ENCODE measurements at places on chromosomes 4 and X.

- DNase-seq = no peak
These were observed 663.2 kb upstream of the INTU start for GRCh38 chr4:126969360-126970235.

DNA sequence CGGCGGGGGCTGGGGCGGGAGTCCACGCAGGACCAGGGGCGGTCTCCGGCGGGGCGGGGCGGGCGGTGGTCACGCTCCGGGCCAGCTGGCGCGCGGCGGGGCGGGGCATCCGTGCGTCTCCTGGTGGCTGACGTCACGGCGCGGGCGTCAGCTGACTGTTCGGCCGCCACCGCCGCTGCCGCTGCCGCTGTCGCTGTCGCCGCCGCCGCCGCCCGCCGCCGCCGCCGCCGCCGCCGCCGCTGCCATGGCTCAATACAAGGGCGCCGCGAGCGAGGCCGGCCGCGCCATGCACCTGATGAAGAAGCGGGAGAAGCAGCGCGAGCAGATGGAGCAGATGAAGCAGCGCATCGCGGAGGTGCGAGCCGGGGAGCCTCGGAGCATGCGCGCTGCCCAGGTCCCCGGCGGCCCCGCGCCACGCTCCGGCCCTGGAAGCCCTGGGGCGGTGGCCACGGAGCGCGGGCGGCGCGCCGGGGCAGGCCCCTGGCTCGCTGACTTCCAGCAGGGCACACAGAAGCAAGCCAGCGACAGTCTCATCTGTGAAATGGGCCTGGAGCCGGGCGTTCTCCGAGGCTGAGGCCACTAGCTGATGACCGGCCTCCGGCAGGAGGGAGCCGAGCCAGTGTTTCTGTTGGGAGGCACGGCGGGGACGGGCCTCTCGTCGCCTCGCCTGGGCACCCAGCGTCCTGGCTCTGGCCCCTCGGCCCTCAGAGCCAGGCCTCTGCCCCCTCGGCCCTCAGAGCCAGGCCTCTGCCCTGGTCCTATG, at the start of gene FAM50A:
Gene FAM50A (plus strand): TSS at position 150 of the 763 bp plus-strand sequence. CDS start 95 bp downstream, at position 245.
- DNase-seq = peak; percentile 55

DNA sequence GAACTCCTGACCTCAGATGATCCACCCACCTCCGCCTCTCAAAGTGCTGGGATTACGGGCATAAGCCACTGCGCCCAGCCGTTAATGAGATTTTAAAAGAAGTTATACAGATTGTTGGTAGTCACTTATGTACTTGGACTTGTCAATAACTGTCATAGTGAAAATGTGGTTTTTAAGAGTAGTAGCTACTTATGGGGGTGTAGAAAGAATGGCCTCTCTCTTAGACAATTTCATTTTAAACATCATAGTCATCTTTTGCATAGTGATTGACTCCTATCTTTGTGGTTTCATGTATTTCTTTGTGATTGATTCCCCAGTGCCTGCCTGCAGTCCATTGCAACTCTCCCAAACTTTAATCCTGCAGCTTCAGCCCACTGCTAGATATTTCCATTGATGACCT, 17.4 kb downstream of the FAM199X start:
- no peak for DNase-seq

GRCh38 chr4:6658597-6659075, 18.2 kb downstream of the MRFAP1 start:
- no peak for DNase-seq

DNA sequence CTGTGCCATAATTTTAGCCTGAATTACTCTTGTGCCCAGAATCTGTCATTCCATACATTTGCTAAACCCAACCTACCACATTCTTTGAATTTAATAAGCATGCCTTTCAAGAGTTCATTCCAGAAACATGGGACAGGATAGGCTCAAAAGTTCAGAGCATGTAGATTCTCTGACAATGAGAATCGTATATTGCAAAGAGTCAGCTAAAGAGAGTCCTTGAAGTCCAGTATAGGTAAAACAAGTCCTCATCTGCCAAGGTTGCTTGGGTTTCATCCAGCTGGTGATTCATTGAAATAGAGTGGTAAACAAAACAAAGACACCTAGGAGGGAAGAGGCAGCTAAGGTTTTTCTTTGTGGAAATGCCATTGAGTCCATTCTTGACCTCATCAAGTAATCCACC, 249.3 kb upstream of the DIPK2B start:
- DNase-seq = no peak

- no peak for DNase-seq
These were observed 7.5 kb downstream of the NEK1 start for GRCh38 chr4:169604903-169605331.

- DNase-seq = no peak
These were observed 64.5 kb downstream of the CDS1 start for GRCh38 chr4:84647312-84647884.

DNA sequence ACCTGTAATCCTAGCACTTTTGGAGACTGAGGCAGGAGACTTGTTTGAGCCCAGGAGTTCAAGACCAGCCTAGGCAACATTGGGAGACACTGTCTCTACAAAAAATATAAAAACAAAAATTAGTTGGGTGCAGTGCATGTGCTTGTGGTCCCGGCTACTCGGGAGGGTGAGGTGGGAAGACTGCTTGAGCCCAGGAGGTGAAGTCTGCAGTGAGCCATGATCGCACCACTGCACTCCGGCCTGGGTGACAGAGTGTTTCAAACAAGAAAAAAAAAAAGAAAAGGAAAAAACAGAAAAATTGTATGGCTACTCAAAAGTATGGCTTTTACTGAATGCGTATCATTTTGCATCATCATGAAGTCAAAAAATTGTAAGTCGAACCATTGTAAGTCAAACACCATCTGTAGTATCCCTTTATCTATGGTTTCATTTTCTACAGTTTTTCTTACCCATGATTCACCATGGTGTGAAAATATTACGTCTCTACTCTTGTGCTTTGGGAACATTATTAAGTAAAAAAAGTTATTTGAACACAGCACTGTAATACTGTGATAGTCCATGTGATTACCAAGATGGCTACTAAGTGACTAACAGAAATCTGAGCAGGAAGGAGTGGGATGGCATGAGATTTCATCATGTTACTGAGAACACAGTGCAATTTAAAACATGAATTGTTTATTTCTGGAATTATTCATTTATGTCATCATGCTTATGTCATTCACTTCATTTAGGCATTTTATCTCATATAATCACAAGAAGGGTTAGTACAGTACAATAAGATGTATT, 26.5 kb upstream of the MANBA start:
- no peak for DNase-seq

DNA sequence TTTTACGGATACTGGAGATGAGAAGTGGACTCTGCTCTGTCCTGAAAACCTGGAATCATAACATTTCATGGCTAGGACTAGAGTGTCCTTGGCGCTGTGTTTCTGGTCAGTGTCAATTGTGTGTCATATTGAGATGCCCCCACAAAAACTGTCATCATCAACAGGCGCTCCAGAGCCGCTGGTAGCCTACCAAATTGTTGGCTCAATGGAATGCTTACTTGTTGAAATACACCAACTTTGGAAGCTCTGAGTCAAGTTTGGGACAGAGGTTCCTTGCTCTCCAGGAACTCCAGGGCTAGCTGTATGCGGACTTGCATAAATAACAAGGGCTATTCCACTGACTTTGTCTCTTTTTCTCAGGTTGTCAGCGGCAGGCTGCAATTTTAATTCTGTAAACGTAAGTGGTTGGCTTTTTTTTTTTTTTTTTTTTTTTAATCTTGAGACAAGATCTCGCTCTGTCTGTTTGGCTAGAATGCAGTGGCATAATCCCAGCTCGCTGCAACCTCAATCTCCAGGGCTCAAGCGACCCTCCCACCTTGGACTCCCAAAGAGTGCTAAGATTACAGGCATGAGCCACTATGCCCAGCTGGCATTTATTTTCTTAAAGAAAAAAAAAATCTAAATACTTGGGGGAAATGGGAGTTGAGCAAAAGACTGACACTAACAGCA, 871 bp upstream of the HPGD start:
- DNase-seq = no peak

GRCh38 chr4:61521451-61521850, 321.3 kb downstream of the ADGRL3 start:
- no peak for DNase-seq

GRCh38 chr4:84529169-84529751, 30.2 kb upstream of the NKX6-1 start:
- DNase-seq = no peak

DNA sequence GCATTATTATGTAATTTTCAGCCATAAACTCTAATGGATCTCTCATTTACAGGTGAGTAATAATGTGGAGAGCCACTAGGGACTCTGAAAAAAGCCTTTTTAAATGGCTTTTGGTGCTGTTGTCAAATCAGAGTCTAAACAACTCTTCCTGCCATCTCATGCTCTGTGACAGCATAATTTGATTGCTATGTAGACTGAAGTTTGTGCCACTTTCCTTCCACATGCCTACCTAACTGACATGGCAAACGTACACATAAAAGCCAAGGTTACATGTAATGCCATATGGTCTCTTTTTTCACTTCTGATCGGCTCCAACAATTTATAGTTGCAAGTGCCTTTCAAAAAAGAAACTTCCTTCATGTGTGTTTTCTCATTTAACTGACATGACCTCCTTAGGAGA, 94.3 kb downstream of the SH2D1A start:
- no peak for DNase-seq

GRCh38 chr4:90118527-90119195, 8.5 kb upstream of the CCSER1 start:
- no peak for DNase-seq

DNA sequence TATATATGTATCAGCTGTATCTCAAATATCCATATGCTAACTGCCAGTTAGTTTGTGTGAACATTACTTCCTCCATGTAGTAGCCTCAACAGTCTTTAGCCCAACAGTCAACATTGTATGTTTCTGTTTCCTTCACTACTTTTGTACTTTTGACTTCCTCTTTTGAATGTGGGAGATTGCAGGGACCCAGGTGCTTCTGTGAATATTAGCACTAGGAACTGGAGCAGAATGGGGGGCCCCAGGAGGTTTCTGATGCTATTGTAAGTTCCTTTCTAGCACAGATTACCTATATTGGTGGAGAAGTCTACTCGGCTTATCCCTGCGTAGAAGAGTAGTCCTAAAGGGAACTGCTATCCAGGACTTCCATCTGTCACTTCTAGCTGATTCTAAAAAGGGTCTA, 2.3 kb downstream of the PLAC8 start:
- no peak for DNase-seq

DNA sequence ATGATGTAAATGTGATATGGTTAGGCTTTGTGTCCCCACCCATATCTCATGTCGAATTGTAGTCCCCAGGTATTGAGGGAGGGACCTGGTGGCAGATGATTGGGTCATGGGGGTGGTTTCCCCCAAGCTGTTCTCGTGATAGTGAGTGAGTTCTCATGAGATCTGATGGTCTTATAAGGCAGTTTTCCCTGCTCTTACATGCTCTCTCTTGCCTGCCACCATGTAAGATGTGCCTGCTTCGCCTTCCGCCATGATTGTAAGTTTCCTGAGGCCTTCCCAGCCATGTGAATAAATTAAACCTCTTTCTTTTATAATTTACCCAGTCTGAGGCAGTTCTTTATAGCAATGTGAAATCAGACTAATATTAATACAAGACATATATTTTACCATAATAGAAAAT, 23.9 kb downstream of the BLOC1S4 start:
- no peak for DNase-seq

- no peak for DNase-seq
These were observed 17.9 kb downstream of the CNOT6L start for GRCh38 chr4:77801260-77801608.

GRCh38 chr4:151835467-151835866, 74.7 kb upstream of the GATB start:
- DNase-seq = no peak

DNA sequence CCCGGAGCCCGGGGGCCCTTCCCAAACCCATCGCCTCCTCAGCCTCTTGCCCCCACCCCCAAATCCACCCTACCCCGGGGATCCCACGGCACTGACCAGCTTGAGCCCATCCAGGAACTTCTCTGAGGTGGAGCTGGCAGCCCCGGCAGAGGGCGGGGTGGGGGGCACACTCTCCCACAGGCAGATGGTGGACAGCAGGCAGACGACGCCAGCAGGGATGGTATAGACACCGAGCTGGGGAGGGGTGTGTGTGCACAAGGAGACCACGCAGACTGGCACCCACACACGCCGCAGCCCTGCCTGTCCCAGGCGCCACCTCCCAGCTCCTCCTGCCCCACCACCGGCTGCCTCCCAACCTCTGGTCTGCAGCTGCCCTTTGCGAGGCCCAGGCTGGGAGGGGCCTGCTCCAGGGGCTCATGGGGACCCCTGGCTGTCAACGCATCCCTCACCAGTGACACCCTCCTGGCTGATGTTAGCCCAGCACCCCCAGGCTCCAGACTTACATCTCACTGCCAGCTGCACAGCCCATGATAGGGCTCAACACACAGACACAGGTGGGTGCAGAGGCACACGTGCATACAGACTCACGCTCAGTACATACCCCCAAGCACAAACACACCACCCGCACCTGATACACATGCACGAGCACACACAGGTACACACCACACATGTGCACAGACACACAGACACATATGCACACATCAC, 4.2 kb downstream of the SLC49A3 start:
- no peak for DNase-seq

DNA sequence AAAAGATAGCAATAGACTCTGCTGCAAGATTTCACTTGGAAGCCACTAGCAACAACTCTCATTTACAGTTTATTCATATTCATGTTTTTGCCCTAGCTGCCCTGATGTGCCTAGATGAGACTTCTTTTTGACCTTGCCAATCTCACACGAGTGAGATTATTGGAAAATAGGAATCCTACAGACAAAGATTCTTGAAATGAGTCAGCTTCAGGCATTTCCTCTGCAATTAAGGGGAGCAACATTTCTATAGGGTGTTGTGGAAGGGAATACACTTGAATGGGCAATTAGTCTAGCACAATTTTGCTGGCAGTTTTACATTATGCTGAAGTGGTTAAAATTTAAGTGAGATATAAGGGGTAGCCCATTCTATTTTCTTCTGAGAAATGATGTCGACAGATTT, 217.0 kb upstream of the FAT4 start:
- DNase-seq = no peak

DNA sequence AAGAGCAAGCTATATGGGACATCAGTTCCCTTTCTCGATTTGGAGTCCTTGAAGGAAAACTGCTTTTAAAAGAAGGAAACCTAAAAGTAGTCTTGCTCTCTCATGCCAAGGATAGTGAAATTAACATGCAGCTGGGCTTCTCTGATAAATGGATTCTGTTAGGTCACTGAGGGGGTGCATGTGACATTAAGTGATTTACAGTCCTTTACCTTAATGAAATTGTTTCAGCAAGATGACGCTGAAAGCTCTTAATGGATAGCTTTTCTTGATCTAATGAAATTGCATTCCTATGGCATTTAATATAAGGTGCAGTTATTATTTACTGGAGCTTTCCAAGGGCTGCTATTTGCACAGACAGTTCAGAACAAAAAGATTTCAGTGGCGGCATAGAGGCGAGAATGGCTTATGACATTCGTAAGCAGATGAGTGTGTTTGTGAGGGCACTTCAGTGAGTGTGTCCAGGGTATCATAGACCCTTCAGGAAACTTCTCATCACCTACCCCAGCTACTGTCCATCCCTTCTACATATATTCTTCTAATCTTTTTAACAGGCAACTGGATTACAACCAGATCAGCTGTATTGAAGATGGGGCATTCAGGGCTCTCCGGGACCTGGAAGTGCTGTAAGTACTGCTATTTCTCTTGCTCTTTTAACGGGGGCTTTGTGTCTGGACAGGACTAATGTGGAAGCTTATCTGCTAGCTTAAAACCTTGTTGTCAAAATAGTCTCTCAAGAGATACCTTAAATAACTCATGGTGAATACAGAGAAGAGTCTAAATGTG, 219.9 kb upstream of the PACRGL start:
- DNase-seq = no peak

- no peak for DNase-seq
These were observed 318.6 kb upstream of the FAT1 start for GRCh38 chr4:187042251-187042650.

- DNase-seq = no peak
These were observed 25.7 kb downstream of the RAB33A start for GRCh38 chrX:130197464-130197863.

- DNase-seq = peak; percentile 16
These were observed 6.8 kb upstream of the VSIG4 start for GRCh38 chrX:66046612-66047235.

Data from stimulated activated CD8-positive, alpha-beta memory T cell treated with anti-CD3 and anti-CD28 coated beads, Interleukin-7, amount 100 ng/mL, for 48 hours (primary cell).